ENCODE measurements at places on chromosomes 12 and 14.

DNA sequence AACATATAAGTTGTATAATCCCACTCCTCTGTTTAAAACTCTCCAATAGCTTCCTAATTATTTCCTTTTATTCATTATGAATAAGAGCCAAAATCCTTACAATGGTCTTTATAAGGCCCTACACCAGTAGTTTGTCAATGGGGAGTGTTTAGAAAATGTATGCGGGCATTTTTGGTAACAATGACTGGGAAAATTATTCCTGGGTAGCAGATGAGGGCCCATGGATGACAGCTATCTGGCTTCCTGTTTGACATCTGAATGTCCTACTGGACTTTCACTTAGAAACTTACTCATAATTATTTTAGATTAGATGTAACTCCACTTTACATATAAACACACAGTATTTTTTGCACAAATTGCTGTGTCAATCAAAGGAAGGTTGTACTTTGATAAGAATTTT lies 101.2 kb downstream of the PAPLN start:
- DNase-seq = no peak

GRCh38 chr12:67837876-67838275 lies 151.4 kb upstream of the IFNG-AS1 start:
- no peak for DNase-seq

- DNase-seq = no peak
These were observed 19.0 kb downstream of the CORO1C start for GRCh38 chr12:108712165-108712924.

DNA sequence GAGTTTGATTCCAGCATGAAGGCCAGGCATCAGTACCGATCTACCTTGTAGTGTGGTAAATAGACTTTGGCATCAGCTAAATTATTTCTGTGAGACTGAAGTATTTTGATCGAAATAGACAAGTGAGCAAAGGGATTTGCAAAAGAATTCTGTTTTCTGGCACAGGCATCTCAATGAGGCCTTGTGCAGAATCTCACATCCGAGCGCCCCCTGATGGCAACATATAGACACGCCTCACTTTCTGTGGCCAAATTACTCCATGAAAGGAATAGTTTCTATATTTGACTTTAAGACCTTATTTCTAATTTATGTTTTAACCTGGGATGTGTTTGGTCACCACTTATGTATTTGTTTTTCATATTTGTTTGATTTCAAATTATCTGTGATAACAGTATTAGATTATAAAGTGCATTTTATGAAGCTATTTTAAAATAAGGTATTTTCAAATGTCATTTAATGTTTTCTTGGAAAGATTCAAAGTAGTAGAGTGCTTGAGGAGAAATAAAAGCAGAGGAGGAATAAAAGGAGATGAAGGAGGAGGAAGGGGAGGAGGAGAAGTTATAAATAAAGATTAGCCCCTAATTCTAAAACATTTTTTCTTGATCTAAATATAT lies 731.9 kb downstream of the NRXN3 start:
- DNase-seq = no peak

DNA sequence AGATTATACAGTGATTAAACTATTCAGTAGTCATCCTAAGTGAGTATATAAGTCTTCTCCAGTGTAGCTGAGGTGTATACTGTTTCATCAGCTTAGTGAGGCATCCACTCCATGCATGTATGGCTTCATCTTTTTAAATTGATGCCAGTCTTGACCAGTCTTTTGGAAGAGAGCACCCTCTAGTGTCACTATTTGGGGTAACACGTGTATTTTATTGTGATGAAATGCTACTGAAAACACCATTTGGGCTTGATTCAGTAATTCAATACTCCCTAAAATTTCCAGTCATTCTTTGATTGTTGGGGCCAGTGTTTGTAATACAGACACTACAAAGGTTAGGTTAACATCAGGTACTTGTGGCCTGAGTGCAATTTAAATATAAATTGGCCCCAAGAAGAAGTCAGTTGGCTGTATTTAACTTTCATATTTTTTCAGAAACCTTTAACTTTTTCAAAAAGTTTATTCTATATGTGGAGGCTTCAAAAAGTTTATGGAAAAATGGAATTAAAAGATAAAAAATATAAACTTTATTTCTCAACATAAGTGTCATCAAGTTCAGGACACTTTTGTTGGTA lies 35.3 kb downstream of the MIPOL1 start:
- peak; percentile 43 for DNase-seq

DNA sequence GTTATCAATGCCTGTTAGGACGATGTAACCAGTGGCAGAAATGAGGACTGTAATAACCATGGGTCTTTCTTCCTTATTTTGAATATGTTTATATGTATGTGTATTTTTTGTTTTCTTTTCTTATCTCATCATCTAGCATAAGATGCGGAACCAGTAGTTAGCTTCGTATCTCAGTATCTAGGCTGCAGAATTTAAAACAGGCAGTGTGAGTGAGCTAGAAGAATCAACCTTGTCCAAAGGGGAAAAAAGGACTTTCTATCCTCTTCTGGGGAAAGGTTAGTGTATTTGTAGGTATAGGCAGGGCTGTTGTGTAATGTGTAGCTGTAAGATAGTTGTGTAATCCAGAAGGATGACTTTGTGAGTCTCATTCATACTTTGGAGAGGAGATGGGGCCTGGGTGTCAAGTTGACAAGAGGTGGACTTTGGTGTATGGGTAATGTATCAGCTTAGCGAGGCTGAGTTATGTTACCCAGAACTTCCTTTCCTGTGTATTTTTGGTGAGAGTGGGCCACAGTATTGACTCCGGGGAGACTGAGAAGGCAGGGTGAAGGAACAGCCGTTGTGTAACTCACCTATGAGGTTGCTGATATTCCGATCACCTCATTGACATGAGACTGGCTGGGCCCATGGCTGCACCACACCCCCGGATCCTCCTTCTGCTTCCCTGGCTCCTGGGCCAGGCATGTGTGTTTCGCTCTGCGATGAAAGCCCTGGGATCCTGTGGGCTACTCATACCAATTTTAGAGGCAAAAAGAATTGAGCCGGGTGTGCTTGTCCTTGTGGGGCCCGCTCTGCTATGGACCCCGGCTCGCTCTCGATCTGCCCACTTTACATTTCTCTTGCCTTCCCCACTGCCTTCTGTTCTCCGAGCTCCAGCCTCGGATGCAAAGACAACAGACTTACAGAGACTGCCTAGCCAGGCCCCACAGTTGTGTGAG lies 24.3 kb downstream of the DLK1 start:
- no peak for DNase-seq

DNA sequence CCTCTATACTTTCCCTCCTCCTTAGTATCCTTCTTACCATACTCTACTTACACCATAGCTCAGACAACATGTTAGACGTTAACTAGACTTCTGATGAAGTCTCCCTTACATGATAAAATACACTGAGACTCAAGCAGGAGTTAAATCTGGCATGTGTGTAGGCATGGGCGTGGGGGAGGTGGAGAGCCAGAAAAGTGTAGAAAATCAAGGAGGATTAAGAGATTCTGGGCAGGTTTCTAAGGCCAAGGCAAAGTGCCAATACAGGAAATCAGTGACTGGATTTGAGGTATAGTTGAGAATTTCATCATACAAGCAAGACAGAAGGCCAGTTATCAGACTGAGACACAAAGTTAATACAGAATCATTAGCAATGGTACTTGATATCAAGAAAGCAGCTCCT lies 37.4 kb downstream of the EPS8 start:
- no peak for DNase-seq

DNA sequence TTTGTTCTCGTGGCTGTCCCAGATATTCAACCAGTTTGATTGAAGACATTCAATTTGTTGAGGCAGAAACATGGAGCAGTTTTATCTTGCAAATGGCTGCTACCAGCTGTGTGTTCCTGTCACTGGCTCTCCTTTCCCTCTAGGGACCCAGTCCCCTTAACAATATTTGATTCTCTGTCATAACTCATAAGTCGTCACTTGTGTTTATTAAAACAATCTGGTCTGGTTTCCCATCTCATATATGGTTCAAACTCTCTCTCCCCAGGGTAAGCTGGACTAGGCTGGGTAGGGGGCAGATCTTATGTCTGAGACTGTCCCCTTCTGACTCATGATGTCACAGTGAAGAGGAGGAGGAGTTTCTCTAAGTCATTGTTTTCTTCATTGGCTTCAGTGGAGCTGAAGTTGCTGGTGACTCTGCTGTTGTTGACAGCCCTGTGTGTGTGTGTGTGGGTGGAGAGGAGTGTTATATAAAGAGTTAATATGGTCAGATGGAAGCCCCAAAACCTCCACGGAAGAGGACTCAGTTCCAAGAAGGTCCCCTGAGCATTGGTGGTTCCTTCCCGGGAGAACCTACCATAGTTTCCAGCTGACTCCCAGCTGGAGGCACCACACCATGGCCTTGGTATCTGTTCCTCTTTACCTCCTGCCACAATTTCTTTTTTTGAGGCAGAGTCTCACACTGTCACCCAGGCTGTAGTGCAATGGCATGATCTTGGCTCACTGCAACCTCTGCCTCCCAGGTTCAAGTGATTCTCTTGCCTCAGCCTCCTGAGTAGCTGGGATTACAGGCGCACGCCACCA lies 16.1 kb upstream of the GNG2 start:
- no peak for DNase-seq

DNA sequence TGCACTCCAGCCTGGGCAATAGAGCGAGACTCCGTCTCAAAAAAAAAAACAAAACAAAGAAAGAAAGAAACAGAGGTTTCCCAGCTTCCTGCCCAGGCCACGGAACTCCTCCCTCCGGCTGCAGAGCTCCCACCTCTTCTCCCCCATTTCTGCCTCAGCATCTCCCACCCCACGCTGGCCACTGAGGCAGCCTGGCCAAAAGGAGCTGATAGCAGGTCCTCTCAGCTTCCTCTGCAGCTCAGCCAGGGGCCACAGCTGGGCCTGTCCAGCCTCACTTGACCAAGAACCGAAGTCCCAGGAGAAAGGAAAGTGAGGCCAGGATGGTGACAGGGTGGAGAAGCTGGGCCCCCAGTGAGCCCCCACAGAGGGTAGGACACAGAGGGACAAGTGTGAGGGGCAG lies 33.4 kb upstream of the CD9 start:
- no peak for DNase-seq

- DNase-seq = no peak
These were observed 11.3 kb upstream of the ERP27 start for GRCh38 chr12:14949631-14950030.

DNA sequence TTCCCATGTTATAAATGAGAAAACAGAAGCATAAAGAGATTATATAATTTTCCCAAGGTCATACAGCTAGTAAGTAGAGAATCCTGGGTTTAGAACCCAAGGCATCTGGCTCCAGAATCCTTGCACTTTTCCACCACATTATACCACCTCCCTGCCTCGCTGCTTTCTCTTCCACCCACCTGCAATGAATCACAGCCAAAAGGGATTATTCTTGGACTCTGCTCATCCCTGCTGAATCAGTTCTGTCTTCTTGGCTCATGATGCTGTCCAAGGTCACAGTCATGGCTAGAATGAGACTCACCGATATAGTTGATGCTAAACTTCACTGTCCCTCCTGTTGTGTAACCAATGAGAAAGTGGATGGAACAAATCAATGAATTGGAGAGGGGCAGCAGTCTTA lies 356.6 kb downstream of the FUT8 start:
- DNase-seq = no peak

GRCh38 chr12:118052324-118053070 lies 8.5 kb downstream of the WSB2 start:
- peak; percentile 96 for DNase-seq

GRCh38 chr12:1115484-1116231 lies 124.6 kb downstream of the ERC1 start:
- no peak for DNase-seq

- DNase-seq = no peak
These were observed 627.1 kb downstream of the TMTC2 start for GRCh38 chr12:83313827-83314226.

- no peak for DNase-seq
These were observed 2.7 kb downstream of the MYO1A start for GRCh38 chr12:57046947-57047890.

GRCh38 chr14:63922696-63923421 lies 70.1 kb downstream of the SYNE2 start:
- DNase-seq = peak; percentile 88

- no peak for DNase-seq
These were observed 42.2 kb upstream of the PTGR2 start for GRCh38 chr14:73809391-73809790.

DNA sequence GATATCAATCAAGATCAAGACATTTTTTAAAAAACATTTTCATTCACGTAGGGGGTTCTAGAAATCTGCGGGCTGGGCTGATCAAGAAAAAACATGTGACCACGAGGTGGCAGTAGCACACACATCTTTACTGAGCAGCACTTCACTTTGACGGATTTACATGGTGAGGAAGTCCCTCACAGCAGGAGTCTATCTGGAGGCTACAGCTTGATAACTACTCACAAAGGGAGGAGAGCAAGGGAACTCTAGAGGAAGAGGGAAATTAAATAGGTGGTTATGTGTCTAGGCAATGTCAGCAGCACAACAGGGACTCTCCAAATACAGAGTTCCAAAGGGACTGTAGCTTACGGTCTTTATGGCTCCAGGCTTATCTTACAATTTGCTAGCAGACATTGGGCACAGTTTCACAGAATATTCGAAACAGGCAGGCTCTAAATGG lies 248.1 kb downstream of the DPY19L2 start:
- peak; percentile 76 for DNase-seq

DNA sequence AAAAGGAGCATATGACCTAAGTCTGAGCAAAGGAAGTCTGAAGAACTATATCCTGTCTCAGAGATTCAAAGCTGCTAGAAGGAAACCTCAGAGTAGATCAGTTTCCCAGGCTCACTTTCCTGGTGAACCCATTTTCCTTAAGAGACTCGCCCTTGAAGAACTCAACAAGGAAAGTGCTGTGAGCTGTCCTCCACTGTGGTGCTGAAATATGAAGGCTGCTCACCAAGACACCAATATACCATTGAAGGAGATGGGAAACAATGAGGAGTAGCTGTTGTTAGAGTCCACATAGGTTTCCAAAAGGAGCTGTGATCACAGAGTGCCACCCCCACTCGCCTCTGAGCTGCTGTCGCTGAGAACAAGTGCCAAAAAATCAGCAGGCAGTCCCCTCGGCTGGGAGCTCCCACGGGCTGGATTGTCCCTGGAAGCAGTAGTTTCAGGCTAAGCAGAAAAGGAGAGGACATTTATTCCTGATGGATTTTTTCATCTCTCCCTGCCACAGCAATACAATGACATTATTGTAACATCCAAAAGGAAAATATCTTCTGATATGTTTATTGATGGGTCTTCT lies 282.1 kb downstream of the RPS29 start:
- no peak for DNase-seq

DNA sequence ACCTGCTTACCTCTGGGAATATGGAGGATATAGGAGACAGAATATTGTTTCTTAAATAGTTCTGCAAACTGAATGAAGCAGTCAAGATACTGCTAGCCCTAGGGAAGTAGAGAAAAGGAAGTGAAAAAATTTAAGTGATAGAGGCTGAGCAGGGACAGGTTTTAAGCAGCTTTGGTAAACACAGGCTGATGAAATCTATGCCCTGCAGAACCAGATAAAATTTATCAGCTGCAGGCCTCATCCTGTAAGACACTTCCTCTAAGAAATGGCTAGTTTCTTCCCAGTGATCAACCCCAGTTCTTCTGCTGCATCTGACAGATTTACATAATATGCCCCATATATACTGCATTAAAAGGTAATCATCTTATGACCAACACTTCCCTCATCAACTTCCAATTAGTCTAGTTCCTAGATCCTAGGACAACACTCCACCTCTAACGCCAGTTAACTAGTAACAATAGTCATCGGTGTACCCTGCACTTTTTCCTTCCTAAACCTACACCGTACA lies 1.3 kb upstream of the ESYT1 start:
- no peak for DNase-seq
